ENCODE measurements at places on chromosomes 3 and 15. TPM values are rescaled to one million over a fixed set of nuclear protein-coding genes. Genes with fewer than 3 reads are reported as not detected.

GRCh38 chr15:67101911-67102598, 36.7 kb downstream of the SMAD3 start:
- DNase-seq: no peak

- DNase-seq: peak; percentile 3
These were observed 210.4 kb upstream of the NDN start for GRCh38 chr15:23897531-23897930.

DNA sequence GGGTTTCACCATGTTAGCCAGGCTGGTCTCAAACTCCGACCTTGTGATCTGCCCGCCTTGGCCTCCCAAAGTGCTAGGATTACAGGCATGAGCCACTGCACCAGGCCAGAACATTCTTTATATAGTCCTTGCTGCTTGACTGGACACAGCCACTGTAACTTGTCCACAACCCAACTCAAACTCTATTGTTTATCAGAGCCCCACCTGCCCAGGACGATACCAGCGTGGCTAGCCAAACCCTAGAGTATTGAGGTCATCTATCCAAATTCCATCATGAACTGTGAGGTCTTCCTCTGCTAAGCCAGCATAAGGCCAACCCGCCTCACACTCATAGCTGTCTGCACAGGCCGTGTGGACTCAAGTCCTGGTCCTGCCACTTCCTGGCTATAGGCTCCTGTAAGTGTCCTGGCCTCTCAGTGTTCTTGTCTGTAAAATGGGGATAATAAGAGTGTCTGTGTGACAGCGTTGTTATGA, 63.9 kb downstream of the DAPK2 start:
- DNase-seq: no peak

TMEM108 gene
- 0.79 TPM for total RNA-seq

GRCh38 chr3:108053483-108053882, 37.3 kb downstream of the CD47 start:
- DNase-seq: no peak

GRCh38 chr3:67382536-67382935, 271.9 kb downstream of the SUCLG2 start:
- no peak for DNase-seq

- no peak for DNase-seq
These were observed 8.9 kb upstream of the ALDH1A2 start for GRCh38 chr15:58074452-58074851.

DNA sequence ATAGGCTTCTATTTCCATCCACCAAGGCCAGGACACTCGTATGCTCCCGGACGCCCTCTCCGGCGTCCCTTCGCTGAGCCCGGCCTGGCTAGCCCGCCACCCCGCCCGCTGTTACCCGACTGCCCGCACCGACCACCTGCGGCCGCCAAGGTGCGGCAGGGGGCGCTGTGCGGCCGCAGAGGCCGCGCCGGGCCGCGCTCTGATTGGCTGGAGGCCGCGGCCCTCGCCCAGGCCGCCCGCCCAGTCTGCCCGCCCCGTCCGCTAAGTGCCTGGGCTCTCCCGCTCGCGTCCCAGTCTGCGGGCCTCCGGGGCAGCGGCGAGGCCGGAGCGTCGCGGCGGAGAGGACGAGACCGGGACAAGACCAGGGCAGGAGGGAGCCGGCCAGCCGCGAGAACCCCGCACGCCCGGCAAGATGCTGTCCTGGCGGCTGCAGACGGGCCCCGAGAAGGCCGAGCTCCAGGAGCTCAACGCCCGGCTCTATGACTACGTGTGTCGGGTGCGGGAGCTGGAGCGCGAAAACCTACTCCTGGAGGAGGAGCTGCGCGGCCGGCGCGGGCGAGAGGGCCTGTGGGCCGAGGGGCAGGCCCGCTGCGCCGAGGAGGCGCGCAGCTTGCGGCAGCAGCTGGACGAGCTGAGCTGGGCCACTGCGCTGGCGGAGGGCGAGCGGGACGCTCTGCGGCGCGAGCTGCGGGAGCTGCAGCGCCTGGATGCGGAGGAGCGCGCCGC, at the start of gene SYNM:
Gene SYNM, plus strand, starts transcription at position 293 of the 726 bp plus-strand sequence. Its CDS starts 120 bp downstream, at position 413.
- DNase-seq: peak; percentile 85

DNA sequence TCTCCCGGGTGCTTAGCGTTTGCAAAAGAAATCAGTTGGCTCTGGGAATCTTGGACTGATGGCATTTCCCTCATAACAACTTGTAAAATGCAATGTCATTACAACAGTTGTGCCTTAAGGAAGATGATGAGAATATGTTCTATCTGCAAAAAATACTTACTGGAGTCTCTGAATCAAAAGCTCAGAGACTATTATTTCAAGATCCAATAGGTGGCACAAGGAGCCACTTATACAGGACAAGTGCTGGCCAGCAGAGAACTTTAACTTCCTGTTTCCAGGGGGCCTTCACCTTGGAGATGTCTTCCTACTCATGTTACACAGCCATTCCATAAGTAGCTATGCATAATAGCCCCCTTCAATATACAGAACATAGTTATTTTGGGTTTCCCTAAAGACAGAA, 8.9 kb upstream of the RPS27L start:
- no peak for DNase-seq

GRCh38 chr3:190119461-190120268, 1.0 kb downstream of the P3H2 start:
- DNase-seq: no peak

- no peak for DNase-seq
These were observed 39.0 kb upstream of the SLC25A26 start for GRCh38 chr3:66181764-66182163.

- no peak for DNase-seq
These were observed 86.9 kb upstream of the SATB1 start for GRCh38 chr3:18512007-18512406.

DNA sequence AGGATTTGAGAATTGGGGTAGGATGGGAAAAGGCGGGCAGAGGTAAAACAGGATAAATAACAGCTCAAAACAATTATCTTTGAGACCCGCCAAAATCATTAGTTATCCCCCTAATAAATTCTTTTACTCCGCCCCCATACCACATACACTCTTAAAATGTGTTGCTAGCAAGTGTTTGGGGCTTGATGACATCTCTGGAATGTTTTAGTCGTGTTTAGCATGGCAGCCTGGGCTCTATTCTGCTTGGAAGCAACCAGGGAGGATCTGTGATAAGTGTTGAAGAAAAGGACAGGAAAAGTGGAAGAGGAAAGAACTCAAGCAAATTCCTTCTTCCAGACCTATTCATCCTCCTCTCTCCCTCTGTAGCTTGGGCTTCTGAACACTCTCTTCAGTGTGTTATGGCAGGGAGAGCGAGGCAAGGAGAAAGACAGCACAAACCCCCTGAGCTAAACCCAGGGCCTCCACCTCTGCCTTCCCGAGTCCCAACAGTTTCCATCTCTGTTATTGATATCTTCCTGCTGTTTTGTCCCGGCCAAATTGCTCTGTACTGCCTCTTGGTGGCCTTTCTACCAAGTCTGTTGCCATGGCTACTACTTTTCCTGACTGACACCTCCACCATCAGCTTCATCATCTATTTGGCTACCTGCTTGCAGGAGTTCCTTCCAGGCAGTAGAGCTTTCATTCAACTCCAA, 135.8 kb downstream of the RPL22L1 start:
- no peak for DNase-seq

DNA sequence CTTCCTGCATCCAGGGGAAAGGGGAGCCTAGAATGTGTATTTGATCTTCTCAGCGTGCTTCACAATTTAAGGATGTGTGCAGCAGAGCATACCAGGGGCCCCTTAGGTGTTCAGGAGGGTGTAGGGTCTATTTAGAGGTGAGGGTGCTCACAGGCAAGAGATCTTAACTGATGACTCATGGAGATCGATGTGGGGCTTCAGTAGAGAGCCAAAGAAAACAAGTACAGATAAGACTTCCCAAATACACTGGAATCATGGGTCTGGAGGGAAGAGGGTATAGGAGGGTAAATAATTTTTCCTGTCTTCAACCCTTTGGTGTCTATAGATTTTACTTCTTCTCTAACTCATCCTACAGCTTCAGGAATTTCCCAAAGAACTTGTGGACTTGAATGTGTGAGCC, 170.2 kb upstream of the LRRC3B start:
- no peak for DNase-seq

DNA sequence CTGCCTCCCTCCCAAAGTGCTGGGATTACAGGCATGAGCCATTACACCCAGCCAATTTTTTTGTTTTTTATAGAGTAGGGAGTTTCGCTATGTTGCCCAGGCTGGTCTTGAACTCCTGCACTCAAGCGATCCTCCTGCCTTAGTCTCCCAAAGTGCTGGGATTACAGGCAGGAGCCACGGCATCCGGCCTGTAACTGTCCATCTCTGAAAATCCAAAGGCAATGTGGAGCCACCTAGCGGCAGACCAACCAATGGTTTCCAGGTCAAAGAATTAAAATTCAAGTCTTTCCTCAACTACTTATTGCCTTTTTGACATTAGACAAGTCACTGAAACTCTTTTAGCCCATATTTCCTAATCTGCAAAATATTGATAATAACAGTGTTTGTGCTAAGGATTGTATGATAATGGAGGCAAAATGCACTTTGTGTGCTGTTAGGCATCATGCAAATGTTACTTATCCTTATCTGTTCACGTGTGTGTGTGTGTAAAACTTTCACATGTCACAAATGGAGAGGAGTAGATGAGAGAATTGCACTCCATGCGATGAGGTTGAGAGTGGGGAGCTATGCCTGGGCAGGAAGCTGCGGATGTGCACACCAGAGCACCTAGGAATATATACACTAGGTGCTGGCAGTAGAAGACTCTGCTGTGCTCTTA, 48.7 kb downstream of the COL8A1 start:
- DNase-seq: peak; percentile 64

GRCh38 chr15:48087844-48088243, 32.9 kb upstream of the SLC24A5 start:
- DNase-seq: no peak

GRCh38 chr15:80866936-80867335, 87.8 kb downstream of the CEMIP start:
- DNase-seq: no peak

- DNase-seq: no peak
These were observed 73.3 kb downstream of the CYP19A1 start for GRCh38 chr15:51265037-51265555.

GRCh38 chr15:57100136-57100539, 181.7 kb downstream of the TCF12 start:
- no peak for DNase-seq

ATP10A gene
- total RNA-seq: 1.5 TPM

DNA sequence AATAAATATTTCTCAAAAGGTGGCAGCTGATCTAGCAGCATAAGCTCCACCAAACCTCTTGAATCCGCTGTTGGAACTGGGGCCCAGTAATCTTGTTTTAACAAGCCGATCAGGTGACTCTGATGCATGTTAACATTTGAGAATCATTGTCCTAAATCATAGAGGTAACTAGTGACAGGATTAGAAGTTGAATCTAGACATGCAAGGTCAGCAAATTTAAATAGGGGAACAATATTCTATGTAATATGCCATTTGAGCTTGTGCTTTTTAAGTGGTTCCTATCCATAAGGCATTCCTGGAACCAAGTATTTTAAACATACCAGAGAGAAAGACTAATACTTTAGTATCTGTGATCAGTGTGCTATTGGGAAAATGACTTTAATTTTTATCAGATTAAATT, 412.8 kb downstream of the PYDC2 start:
- no peak for DNase-seq

DNA sequence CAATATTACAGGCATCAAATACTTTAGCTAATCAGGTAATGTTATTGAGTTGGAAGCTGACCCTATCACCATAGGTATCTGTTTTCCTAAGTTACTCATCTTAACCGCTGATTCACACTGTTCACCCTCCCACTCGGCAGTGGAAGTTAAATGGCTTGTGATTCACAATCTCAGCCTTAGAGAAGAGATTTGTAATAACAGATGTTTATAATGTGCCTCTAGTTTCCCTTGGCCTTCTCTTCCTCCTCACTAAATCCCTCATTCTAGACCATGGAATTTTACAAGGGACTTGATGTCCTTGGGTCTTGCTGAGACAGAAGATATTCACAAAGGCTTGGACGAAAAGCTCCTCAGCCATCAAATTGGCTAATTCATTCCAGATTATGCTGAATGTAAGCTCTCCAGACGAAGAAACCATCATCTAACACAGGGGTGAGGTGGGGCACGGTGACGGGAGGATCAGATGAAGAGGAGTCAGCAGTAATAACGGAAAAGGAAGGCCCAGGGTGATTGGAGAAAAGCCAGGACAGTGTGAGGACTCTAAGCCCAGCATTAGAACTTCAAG, 931.7 kb downstream of the MCTP2 start:
- peak; percentile 63 for DNase-seq

SLITRK3 gene
- not detected for total RNA-seq

GRCh38 chr15:73105064-73105463, 52.8 kb downstream of the NEO1 start:
- DNase-seq: no peak

GRCh38 chr3:13582366-13583250, 33.7 kb downstream of the FBLN2 start:
- peak; percentile 8 for DNase-seq

- DNase-seq: no peak
These were observed 220.4 kb upstream of the MDFIC2 start for GRCh38 chr3:70532806-70533205.

- DNase-seq: no peak
These were observed 688.3 kb upstream of the LMCD1 start for GRCh38 chr3:7813365-7813764.

- no peak for DNase-seq
These were observed 211.7 kb downstream of the DTWD1 start for GRCh38 chr15:49832511-49832910.

GRCh38 chr15:26623071-26623470, 149.8 kb downstream of the GABRB3 start:
- no peak for DNase-seq

DNA sequence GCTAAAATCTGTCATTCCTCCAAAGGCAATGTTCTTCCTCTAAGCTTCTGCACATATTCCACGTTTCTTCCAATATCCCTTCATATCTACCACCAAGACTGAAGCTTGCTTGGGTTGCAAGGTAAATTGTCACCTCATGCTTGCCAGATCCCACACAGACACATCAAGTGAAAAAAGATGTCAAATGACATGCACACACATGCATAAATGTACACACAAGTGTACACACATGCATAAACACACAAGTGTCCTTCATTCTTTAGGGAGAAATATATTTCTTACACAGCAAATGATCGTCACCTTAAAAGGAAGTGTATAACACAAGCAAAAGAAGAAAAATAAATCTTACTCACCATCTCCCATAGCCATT, 59.4 kb downstream of the CLASP2 start:
- no peak for DNase-seq

DNA sequence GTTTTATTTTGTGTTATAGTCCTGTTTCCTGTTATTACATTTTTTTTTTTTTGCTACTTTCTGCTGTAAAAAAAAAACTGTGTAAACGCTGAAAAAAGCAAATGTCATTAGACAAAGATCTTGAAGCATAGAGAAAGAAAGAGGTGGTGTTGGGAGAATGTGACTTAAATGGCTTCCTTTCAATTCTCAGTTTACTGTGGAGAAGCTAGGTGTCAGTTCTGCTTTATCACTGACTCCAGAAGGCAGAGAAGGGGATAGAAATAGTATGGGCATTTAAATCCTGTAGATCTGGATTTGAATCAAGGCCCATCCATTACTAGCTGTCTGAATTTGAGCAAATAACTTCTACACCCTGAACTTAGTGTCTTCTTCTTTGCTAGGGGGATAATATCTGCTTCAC, 23.0 kb downstream of the PPM1L start:
- no peak for DNase-seq

Measured in MG63 (cell line).